Stimulated activated CD8-positive, alpha-beta memory T cell treated with anti-CD3 and anti-CD28 coated beads, Interleukin-4, amount 100 ng/mL, for 1 hour (primary cell): ENCODE measurements at places on chromosomes 12 and 14.

- DNase-seq = no peak
These were observed 953 bp downstream of the MAPK1IP1L start for GRCh38 chr14:55052269-55052930.

- DNase-seq = no peak
These were observed 142.1 kb downstream of the KIF21A start for GRCh38 chr12:39300799-39301198.

DNA sequence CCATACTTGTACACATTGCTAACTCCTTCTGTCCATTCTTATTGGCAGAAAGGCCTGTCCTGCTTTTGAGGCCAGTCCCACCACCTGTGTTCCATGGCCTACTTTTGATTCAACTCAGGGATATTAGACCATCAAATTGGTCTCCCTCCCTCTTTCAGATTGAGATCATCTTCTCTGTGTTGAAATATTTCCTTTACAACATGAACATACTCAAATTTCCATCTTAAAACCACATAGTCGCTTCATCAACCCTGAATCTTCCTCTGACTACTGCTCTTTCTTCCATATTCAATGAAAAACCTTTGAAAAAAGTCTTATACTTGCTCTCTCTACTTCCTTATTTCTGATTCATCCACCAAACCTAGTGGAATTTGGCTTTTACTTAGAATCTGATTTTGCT lies 34.9 kb downstream of the TRMT5 start:
- no peak for DNase-seq

DNA sequence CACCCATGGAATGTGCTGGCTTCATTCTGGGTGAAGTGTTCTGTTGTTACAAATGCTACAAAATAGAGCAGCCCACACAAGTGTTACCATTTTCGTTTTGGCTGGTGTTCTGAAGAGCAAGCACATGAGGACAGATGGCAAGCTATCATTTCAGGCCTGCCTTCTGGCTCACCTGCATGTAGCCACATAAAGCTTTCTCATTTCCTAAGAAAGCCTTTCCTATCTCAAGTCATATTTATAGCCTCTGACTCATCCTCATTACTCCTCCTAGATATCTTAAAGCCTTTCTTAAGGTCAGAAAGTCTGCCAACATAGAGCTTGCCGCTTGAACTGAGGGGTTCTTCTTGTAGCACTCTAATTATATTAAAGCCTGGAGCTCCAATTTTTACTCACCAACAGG lies 89.0 kb downstream of the PTPRR start:
- DNase-seq = no peak

GRCh38 chr14:96909841-96910364 lies 112.7 kb downstream of the VRK1 start:
- DNase-seq = no peak

- no peak for DNase-seq
These were observed 113.5 kb upstream of the ARHGAP5 start for GRCh38 chr14:31963587-31963986.

DNA sequence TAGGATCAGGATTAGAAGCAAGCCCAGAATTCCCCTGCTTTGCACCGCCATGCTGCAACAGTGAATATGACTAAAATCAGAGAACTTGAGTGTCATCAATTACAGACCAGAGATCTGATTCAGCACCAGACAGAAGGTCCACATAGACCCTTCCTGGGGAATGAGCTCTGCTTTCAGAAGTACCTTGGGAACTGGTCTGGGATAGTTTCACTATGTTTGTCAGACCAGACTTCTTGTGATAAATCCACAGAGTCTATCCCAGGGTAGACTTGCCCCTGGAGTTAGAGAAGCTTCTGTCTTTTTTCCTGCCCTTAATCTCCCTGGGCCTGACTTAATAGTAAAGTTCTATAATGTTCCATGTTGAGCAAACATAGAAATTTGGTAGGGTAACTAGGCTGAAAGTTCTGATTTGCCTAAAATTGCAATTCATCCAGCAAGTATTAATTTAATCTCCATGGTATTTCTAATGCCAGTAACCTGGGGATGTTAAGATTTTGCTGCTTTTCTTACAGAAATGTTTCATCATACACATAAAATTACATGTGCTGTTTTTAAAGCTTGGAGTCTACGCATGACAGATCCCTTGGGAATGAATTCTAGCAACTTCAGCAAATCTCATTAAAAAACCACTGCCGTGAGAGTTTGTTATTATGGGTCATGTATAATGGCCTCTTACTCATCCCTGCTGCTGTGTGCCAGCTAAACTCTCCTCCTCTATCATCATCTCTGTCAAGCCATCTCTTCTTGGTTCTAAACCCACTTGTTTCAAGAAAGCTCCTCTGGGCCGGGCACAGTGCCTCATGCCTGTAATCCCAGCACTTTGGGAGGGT lies 61.3 kb upstream of the METAP2 start:
- no peak for DNase-seq

GRCh38 chr12:6635856-6636531 lies at the start of gene LPAR5:
LPAR5 (minus strand) TSS chr12:6635959; CDS start chr12:6621248, 14,711 bp downstream.
- DNase-seq = no peak

DNA sequence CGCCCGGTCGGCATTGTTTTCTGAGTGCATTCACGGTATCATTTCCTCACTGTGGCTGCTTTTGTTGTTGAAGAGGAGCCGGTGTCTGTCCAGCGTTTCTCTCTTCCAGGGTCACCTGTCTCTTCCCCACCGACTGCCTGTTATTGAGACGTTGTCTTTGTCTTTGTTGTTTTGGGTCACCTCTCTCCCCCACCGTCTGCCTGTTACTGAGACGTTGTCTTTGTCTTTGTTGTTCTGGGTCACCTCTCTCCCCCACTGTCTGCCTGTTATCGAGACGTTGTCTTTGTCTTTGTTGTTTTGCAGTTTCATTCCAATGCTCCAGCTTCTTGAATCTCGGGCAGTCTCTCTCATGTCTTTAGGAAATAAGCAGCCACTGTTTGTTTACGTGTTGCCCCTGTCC lies 69.9 kb downstream of the DDX51 start:
- no peak for DNase-seq

DNA sequence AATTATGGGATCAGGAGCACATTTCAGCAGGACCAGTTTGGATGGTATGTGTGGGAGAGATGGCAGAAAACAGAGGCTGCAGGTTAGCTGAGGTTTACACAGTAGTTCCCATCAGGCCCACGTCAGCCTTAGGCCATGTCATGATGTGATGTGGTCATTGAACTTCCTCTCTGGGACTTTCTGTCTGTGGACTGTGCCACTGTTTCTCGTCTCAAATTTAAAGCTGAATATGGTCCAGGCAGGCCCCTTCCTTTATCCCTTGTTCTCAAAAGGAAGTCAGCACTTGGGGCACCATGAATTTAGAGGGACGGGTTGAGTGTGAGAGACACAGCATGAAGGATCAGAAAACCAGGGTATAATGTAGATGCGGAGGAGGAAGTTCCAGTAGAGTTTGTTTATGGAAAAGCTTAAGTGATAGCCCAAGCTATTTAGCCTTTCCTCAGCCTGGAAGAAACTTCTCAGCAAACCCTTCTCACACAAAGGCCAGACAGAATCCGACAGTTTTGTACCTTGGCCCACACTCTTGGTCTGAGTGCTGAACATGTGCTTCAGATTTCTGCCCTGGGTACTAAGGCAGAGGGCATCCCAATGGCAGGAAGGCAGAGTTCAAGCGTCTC lies 3.6 kb upstream of the IGFBP6 start:
- DNase-seq = no peak

GRCh38 chr12:806200-806791 lies 53.9 kb downstream of the WNK1 start:
- no peak for DNase-seq

- DNase-seq = no peak
These were observed 85.8 kb upstream of the WSCD2 start for GRCh38 chr12:108043286-108043685.

DNA sequence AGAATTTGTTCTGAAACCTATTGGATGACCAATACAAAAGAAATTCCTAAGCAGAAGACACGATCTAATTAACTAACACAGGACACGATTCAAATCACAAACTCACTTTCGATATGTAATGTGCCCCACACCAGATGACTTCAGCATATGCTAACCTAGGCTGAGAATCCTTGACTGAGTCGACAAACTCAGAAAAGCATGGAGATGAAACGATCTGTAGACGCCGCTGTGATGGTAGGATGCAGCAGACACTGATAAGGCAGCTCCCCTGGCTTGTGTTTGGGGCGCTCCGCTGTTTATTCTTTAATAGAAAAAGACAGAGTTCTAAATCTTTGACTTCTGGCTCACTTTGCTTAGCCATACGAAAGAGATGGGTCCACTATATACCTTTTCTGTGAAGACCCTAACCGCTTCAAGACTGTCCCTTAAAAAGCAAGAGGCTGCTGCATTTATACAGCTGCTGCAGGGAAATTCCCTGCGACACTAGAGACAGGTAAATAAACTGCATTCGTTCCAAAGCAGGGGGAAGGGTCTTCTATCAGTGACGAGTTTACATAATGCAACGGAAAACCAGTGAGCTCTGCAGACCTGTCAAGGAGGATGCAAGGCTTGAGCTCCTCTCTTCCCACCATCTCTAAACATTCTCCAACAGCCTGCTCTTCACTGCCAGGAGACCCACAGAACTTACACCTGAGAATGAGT lies 929 bp downstream of the CHD8 start:
- DNase-seq = no peak

DNA sequence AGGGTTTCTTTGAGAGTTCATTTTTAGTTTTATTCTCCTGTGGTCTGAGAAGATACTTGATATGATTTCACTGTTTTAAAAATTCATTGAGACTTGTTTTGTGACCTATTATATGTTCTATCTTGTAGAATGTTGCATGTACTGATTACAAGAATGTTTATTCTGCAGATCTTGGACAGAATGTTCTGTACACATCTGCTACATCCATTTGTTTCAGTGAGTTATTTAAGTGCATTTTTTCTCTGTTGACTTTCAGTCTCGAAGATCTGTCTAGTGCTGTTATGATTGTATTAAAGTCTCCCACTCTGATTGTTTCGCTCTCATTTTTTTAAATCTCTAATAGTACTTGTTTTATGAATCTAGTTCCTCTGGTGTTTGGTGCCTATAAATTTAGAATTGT lies 1319.8 kb downstream of the TMEM121 start:
- DNase-seq = no peak

DNA sequence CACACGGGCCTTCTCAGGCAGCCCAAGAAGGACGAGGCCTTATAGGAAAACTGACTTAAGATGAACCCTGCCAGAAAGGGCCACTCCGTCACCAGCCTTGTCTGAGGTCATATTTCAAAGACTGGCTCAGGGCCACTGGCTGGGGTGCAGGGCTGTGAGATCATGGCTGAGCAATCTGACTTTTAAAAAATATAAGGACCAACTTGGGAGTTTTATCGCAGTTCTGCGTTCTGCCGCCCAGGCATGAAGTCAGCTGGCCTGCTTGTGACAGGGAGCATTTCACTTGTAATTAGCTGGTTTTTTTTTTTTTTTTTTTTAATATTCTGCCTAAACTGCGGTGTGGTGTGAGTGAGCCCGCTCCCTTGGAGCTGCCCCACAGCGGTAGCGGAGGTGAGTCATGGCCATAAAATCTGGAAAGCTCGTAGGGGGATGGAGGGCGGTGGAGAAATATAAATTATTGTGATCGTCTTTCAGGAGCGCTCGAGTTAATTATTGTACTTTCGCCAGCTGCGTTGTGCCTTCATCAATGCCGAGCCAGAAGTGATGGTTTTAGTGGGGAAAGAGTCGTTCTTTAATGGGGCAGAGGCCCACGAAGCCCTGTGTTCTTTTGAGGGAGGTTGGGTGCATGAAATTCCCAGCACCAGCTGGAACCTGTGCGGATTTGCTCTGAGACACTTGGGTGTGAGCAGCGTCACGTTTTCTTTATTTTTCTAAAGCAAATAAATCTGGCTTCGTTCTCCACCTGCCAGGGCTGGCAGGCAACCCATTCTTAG lies 231.9 kb downstream of the C12orf75 start:
- DNase-seq = no peak

GRCh38 chr12:21434699-21435098 lies 2.8 kb upstream of the PYROXD1 start:
- DNase-seq = no peak

DNA sequence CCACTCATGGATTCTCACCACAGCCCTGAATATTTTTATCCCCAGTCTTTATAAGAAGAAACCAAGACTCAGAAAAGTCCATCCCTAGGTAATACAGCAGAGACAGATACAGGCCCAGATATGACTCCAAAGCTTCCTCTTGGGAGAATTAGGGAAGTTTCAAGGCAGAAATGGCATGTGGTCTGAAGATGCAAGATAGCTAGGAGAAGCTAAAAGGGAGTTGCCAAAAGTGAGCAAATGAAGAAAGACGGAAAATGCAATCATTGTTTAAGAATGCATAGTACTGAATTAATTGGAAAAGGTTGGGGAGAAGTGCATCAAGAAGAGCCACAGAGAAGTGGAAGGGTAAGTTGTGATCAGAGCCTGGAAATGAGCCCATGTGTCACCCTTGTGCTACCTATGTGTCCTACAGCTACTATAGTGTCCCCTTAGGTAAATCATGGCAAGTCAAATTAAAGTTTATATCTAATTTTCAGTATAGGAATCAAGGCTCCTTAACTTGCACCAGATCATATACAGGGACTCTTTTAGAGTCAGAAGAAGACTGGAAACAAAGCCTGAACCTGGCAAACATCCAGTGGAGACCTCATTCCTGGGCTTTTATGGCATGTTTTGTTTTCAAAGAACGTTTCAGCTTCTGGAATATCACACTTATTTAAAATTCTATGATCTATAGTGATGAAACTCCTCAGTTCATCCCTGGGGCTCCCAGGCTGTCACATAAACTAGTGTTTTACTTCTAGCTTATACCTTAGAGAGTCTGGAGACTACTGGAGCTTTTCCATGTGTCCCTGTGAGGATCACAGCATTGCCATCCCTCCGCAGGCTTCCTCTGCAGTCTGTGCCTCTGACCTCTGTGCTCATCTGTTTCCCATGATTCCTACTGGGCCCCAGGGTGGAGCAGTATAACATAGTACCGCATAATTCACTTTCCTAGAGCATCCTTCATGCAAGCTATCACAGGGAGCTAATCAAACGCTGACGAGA lies 189.0 kb upstream of the CDKN3 start:
- DNase-seq = no peak

- no peak for DNase-seq
These were observed 523.7 kb upstream of the FOXG1 start for GRCh38 chr14:28242895-28243294.

- no peak for DNase-seq
These were observed 49.7 kb upstream of the ARHGAP5 start for GRCh38 chr14:32027255-32027939.

- no peak for DNase-seq
These were observed 600.5 kb downstream of the RERGL start for GRCh38 chr12:17489452-17489851.

DNA sequence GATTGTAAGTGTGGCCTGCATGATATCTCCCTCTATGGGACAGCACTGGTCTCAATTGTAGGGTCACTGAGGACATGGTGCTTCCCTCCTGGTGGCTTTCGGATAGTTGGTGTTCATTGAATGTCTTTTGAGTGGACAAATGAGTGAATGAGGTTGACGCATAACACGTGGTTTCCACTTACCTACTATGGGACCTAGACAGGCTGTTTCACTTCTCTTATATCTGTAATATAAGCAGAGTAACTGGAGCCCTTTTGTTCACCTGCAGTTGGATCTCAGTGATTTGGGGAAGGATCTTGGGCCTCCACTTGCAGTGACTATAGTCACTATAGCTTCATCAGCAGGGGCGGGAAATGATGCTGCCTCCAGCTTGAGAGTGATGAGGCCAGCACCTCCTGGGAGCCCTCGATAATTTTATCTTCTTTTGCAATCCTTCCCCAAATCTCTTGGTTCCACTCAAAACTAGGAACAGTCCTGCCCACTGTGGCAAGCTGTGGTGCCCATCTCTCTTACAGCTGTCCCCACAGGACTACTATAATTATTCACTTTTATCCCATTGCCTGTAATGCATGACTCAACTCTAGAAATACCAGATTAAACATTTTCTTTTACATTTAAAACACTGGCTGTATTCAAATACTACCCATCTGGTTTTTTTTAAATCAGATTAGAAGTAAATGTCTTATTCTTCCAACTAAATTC lies 242.9 kb downstream of the CHST11 start:
- no peak for DNase-seq
